Vagina (tissue), 2 donors: ENCODE measurements at places on chromosomes 6 and 20. TPM values are rescaled to one million over a fixed set of nuclear protein-coding genes. Genes with fewer than 3 reads are reported as not detected.

Gene C6orf52
- not detected for total RNA-seq

Gene LPA
- 0.49 TPM for total RNA-seq

Gene HLA-DRB5
- total RNA-seq = 4.7 TPM

Gene HSF2
- 27.5 TPM for total RNA-seq

Gene TMC2
- not detected for total RNA-seq

Gene EPPIN
- total RNA-seq = not detected

Gene CYP39A1
- total RNA-seq = 5.4 TPM

Gene SLC22A7
- not detected for total RNA-seq

Gene C2
- 2.9 TPM for total RNA-seq

DNA sequence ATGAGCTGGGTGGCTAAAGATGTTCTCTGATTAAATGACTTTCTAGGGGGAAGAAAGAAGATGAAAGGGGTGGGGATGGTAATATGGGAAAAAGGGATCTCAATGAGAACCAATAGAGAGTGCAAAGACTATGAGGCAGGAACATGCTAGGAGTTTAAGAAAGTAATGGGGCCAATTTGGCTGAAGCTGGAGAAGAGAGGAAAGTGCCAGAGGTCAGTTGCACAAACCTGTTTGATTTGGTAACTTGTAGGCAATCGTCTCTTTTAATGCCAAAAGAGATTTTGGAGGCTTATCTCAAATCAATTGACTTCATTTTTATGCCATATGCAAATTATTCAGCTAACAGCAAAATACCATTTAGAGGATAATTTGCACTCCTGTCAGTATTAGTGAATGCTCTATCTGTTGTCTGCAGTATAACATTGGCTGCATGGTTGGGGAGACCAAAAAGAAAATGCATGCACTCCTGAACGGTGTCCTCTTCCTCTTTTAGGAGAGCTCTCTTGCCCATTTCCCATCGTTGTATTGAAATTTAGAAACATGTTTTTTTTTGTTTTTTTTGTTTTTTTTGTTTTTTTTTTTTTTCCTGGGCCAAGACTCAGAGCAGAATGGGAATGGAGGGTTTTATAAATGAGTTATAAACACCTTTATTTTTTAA lies 193.9 kb downstream of the BTBD3 start:
- DNase-seq = no peak

- DNase-seq = peak; percentile 58
Measured at GRCh38 chr6:7914311-7914710, 3.7 kb upstream of the TXNDC5 start.

DNA sequence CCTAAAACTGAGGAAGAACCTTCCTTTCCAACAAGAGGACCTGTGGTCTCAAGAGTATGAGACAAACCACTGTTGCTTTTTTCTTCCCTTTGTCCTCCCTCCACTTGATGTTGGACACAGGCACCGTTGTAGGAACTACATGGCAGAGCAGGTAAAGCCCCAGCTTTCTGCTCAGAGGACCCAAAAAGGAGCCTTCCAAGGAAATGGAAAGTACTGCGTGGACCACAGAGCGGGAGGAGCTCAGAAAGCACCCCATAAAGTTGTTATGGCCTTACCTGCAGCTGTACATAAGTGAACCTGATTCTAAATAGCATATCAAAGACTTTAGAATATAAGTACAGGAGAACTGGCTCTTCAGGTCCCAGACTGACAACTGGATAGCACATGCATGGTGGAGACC lies 29.4 kb downstream of the TMEM74B start:
- DNase-seq = no peak

DNA sequence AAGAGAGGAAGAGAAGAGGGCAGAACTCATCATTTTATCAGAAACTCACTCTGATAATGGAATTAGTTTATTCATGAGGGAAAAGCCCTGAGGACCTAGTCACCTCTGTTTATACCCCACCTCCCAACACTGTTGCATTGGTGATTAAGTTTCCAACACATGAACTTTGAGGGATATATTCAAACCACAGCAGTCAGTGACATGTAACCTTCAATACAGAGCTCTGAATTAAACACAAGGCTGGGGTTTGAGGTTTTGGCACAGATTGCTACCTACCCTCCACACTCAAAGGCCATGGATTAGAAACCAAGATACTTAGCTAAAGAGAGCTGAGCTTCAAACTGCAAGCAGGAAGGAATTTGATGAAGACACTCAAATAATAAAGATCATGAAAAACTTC lies 48.5 kb upstream of the MOCS1 start:
- no peak for DNase-seq

- no peak for DNase-seq
Measured at GRCh38 chr6:35425284-35425683, 26.9 kb upstream of the FANCE start.

GRCh38 chr6:7996538-7997111 lies 67.6 kb downstream of the BLOC1S5 start:
- DNase-seq = no peak

DNA sequence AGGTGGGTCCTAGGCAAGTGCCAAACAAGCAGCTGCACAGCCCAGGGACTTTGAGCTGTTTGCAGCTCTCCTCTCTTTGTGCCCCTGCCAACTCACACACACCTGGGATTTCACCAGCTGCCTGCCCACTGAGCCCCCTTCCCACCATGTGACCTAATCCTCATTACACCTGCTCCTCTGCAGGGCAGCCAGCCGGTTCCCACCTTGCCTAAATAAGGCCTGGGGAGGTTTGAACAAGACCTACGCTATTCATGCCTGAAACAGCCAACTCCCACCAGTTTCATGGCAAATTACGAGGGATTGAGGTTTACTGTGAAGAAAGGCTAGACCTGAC lies 92.6 kb upstream of the SOX4 start:
- no peak for DNase-seq

- DNase-seq = no peak
Measured at GRCh38 chr20:52481443-52481842, 289.9 kb upstream of the ZFP64 start.

DNA sequence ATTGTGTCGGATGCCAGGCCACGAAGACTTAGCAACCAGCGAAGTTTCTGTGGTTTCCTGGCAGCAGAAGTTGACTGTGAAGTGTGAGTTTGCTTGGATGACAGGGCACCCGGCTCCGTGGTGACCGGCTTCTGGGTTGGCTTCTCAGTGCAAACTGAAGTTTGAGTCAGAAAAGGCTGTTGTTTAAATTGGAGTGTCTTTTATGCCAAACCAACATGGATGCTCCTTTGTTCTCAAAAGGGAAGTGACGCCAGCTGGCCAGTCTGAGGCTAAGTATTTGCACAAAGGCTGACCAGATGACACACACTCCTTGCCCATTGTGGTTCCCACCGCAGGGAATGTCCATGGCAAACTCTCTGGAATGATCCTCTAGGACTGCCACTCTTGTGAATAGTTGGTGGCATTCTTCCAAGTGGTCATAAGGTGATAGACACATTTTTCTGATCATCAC lies 164.8 kb upstream of the QKI start:
- no peak for DNase-seq

DNA sequence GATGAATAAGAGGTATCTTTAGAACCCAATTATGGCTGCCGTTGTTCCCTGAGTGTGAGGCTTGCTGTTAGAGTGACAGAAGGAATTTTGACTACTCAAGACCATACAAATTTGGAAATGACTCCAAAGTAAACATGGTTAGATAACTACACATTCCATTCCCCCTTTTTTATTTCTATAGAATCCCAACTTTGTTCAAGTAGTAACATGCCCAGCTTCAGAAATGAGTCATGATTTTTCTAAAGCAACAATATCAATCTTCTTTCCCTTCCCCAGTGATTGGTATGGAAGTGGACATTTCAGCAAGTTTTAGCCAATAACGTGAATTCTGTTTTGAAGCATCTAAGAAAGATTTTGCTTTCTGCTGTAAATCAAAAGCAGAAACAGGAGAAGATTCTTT lies 37.8 kb downstream of the HCRTR2 start:
- DNase-seq = no peak

GRCh38 chr6:70413992-70414494 lies 735 bp downstream of the FAM135A start:
- DNase-seq = no peak

DNA sequence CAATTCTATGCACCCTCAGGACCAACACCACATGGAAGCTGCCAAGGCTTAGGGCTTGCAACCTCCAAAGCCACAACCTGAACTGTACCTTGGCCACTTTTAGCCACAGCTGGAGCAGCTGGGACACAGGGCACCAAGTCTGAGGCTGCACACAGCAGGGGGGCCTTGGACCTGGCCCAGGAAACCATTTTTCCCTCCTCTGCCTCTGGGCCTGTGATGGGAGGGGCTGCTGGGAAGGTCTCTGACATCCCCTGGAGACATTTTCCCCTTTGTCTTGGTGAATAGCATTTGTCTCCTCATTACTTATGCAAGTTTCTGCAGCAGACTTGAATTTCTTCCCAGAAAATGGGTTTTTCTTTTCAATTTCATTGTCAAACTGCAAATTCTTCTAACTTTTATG lies 13.0 kb downstream of the TPBG start:
- DNase-seq = no peak

DNA sequence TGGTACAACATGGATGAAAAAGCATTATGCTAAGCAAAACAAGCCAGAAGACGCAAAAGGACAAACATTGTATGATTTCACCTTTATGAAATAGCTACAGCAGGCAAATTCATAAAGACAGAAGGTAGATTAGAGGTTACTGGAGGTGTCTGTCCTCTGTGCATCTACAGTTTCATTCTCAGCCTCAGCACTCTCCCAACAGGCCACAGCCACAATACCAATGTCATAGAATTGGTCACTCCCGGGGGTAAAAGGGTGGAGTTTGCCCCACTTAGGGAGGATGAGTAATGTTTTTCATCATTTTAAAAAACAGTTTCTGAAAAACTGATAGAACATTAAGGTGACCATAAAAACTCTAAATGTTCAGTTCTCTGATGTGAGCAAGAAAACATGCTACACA lies 17.2 kb upstream of the TMX4 start:
- DNase-seq = no peak

GRCh38 chr6:144029452-144029851 lies 21.4 kb upstream of the PLAGL1 start:
- DNase-seq = no peak

DNA sequence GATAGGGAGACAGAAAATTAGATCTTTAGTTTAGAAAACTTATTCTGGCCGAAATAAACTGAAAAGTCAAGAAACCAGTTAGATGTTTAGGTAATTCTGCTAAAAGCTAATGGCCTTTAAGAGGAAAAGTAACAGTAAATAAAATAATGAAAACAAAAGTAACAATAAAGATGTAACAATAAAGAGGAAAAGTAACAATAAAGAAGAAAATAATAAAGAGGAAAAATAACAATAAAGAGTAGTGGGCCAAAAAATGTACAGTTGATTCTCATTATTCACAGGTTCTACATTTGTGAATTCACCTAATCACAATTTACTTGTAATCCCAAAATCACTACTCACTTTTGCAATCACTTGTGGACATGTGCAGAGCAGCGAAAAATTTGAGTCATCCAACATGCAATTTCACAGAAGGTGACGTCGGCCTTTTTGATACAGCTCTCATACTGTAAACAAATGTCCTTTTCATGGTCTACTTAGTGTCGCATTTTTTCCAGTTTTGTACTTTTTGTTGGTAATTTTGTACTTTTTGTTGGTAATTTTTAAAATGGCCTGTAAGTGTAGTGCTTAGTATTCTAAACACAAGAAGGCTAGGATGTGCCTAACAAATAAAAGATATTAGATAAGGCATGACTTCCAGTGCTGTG lies 24.0 kb downstream of the HBS1L start:
- no peak for DNase-seq

DNA sequence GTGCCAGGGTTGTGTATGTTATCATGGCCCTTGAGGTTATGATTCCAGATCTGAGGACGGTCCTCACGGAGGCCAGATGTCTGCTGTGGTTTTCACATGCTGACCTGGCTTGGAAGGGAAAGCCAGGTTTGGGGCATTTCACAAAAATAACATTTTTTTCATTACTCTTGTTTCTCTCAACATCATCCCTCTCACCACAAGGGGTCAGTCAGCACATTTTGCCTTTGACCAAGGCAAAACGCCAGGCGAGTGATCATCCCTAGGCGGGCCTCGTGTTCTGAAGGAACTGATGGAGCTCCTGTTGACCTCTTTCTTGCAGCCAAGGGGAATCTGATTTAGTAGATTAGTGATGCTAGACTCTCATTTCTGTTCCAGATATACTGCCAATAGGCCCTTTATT lies 133.5 kb downstream of the TBC1D7 start:
- no peak for DNase-seq

GRCh38 chr6:135087803-135088202 lies 33.2 kb upstream of the HBS1L start:
- DNase-seq = no peak

- no peak for DNase-seq
Measured at GRCh38 chr20:33685328-33686099, 671 bp downstream of the E2F1 start.

GRCh38 chr6:17059022-17059421 lies 42.8 kb upstream of the STMND1 start:
- DNase-seq = no peak

DNA sequence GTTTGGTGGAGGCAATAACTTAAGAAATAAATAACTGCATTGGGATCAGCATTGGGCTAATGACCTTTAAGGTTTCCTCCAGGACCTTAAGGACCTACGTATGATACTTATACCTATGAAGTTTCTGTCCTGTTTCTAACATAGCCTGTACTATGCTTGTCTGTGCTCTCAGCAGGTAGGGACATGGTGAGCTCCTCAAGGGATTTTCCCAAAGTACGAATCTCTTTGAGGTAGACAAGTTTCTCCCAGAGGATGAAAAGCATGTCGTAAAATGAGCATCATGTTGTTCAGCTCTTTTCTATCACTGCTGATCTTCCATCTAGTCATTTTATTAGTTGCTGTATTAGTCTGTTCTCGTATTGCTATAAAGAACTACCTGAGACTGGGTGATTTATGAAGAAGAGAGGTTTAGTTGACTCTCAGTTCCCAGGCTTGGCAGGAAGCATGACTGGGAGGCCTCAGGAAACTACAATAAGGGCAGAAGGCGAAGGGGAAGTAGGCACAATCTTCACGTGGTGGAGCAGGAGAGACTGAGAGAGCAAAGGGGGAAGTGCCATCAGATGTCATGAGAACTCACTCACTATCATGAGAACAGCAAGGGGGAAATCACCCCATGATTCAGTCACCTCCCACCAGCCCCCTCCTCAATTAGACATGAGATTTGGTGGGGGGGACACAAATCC lies 77.8 kb upstream of the TGM3 start:
- DNase-seq = no peak

- DNase-seq = no peak
Measured at GRCh38 chr6:113888493-113888892, 31.3 kb downstream of the MARCKS start.

- DNase-seq = no peak
Measured at GRCh38 chr6:16200321-16200883, 38.0 kb upstream of the GMPR start.

- no peak for DNase-seq
Measured at GRCh38 chr6:7006515-7007191, 101.1 kb upstream of the RREB1 start.

DNA sequence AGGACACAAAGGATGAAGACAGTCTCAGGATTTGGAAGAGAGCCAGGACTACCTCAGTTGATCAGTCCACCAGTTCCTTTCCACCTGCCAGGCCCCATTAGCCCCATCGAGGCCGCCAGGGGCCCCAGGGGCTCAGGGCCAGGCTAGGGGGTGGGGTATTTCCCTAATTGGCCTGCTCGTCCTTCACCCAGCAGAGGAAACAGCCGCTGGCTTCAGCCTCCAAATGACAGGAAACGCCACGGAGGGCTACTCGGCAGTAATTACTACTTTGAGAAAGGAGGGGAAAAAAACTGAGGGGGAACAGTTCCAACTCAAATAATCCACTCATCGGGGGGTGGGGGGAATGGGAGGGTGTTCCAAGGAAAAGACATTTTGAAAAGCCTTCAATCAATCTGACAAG lies 42.7 kb downstream of the MAFB start:
- DNase-seq = no peak
